Bronchial epithelial cell (primary cell): ENCODE measurements at places on chromosomes 12 and 14. TPM values are rescaled to one million over a fixed set of nuclear protein-coding genes. Genes with fewer than 3 reads are reported as not detected.

The ARPC3 gene
- total RNA-seq, result 204 and 210 TPM in 2 replicates

The B4GALNT3 gene
- total RNA-seq, result 8.2 and 8.3 TPM in 2 replicates

The GZMH gene
- not detected in 2 replicates for total RNA-seq

The TMEM121 gene
- total RNA-seq, result 0.51 and 0.53 TPM in 2 replicates

The IGF1 gene
- 0.26 TPM in 1 of 2 replicates, not detected in the other for total RNA-seq

The IL26 gene
- not detected in 2 replicates for total RNA-seq
